Daoy (cell line): ENCODE measurements at places on chromosomes 13 and 19.

GRCh38 chr13:88704600-88705275 lies 1033.6 kb downstream of the SLITRK5 start:
- DNase-seq, result no peak

GRCh38 chr19:35228177-35228930 lies at the start of gene FAM187B:
TSS of gene FAM187B (minus strand) at chr19:35228739. CDS start at chr19:35228680, 59 bp downstream.
- DNase-seq, result no peak

GRCh38 chr19:44808463-44809371 lies at the start of gene BCAM:
TSS of gene BCAM (plus strand) at chr19:44809103. CDS start at chr19:44809125, 22 bp downstream.
- peak; percentile 79 for DNase-seq

DNA sequence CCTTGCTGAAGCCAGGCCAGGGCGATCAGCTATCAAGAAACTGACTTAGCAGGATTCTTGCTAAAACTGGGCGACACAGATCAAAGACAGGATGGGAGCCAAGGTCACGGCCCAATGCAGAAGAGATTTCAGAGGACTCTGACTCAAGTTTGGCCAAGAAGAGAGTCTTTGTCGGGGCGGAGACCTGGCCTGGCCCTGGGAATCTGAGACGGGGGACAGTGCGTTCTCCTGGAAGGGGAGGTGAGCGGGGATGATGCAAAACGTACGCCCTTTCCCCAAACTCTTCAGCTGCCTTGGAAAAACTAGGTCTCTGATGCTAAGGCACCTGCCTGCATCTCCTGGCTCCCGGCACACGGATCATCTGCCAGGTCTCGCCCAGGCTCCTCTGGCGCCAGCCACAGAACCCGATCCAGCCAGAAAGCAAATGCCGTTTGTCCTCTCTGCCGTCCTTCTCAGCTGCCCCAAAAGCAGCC lies 9.8 kb downstream of the MVB12A start:
- DNase-seq, result no peak

DNA sequence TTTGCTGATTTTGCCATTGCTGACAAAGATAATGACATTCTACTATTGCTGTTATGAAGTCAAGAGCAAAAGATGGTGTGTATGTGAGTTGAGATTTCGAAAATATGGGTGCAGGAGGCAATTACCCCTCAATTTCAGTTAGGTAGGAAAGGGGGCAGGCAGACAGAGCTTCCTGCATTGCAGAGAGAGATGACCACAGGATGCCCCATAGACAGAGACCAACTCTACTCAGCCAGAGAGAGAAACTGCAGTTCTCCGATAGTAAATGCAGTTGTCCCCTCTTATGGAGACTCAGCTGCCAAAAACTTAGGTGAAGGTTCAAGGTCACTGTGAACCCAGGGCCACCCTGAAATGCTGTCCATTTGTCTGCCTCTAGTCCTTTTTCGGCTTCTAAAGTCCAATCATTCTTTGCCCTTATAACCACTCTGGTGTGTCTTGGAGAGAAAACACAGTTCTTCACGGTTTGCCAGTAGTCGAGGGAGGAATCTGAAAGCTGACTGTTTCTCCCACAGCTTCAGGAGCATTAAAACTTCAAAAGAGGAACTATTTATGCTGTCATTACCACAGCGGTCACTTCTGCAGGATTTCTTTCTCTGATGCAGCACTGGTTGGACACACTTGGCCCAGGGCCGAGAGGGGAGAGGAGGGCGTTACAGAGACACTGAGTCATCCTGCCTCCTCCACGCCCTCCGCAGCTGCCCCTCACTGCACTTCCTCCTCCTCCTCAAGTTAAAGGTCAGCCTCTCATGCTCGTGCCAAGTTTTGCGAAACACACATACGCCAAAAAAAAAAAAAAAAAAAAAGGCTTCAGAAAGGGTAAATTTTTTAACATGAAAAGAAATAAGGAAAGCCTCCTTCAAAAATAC lies 264.3 kb downstream of the FOXO1 start:
- peak; percentile 94 for DNase-seq

DNA sequence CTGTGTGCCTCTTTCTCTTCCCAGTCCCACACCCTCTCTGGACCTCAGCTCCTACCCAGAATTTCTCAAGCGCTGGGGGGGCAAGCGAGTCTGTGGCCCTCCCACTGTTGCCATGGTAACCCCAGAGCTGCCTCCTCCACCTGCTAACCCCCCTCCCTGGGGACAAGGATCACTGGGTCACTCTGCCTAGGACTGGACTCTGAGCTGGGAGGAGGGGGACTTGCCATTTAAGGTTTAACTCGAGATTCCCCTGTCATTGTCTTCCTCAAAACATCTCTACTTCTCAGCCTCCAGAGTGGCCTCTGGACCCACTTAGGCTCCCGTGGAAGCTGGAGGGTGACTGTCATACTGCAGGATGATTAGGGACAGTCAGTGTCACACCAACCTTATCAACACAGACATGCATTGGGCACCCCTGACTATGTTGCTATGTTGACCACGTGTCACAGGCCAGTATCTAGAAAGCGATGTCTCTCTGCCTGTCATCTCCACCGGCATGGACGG lies 2.2 kb downstream of the PALM3 start:
- DNase-seq, result no peak

DNA sequence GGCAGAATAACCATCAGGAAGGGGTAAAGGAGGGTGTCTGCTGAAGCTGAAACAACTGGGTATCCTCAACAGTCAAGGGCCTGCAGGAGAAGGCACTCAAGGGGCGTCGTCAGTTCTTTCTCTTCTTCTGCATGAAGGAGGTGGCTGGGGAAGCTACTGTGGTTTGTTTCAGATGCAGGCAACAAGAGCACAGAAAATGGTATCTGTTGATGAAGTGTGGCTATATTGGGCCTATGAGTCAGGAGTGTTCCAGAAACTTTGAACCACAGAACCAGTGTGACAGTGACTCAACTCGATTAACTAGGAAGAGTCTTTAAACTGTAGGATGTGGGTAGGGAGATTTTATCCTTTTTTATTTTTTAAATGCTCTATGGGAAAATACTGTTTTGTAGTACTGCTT lies 686.3 kb downstream of the FGF9 start:
- DNase-seq, result peak; percentile 79

DNA sequence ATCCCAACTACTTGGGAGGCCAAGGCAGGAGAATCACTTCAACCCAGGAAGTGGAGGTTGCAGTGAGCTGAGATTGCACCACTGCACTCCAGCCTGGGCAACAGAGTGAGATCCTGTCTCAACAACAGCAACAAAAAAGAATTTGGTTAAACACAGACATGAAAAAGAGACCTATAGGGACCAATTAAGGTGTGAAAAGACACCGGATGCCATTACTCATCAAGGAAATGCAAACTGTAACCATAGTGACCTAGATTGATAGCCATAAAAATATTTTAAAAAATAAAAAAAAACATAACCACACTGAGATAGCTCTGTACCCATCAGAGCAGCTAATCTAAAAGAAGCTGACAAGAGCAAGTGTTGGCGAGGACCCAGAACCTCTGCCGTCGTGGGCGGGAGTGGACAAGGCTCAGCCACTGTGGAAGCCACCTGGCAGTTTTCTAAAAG lies 37.1 kb upstream of the ISYNA1 start:
- no peak for DNase-seq

DNA sequence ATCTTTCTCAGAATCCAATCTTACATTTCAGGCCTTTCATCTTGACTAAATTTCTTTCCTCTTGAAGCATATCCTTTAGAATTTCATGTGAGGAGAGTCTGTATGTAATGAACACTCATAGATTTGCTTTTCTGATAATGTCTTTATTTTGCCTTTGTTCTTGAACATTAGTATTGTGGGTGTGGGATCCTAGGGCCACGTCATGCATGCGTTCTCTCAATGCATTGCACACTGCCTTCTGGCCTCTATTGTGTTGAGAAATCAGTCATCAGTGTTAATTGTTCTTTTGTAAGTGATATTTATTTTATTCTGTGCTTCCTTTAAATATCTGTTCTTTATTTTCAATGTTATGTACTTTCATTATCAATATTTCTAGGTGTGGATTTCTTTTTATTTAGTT lies 364.9 kb downstream of the OXGR1 start:
- DNase-seq, result no peak

DNA sequence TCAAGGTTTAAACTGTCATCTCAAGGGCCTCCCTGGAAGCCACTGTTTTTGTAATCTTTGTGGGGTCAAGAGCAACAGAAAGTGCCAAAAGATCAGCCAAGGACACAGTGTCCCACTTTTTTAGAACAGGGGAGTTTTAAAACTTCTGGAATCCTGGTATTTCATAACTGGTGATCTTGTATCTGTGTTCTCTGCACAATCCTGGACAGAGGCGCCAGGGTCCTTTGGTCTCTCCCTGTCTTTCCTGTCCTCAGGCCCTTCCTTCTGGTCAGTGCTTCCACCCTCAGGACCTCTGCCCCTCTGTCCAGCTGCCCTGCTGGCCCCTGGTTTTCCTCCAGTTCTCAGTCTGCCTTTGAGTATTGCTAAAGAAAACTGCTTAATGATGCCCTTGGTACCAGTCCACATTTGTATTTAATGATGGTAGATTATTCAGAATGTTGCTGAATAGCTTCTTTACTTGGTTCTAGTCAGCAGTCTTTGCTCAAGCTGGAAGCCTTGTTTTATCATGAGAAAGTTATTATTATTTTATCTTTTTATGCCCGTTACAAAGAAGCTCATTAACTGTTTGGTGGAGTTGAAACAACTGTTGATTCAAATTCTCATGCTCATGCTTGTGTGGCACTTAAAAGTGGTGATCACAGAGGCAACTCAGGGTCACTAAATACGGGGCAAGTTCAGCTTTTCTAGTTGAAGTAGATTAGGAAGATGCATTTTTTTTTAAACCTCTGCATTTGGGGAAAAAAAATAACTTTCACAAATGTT lies 47.5 kb downstream of the WASF3 start:
- DNase-seq, result no peak

DNA sequence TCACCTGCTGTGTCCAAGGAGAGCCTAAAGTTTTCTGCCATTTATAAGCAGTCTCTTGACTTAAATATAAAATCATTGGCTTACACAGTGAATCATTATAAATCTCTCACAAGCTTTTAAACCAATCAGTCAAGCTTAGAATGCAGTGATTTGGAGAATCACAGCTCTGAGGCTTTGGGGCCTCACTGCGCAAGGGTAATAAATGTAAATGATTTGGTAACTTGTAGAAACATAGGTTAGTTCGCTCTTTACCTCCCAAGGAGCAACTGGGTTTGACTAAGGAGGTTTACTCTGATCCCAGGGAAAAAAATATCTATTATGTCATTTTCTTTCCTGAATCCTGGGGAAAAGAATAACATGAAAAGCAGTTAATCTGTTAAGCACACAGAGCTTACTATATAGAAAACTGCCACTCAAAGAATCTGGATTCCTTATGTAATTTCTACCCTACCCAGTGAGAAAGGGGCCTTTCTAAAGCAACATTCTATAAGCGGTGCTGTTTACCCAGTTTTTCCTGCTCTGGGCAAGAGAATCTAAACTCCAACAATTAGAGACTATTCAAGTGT lies 128.2 kb downstream of the MZT1 start:
- no peak for DNase-seq

GRCh38 chr13:62320129-62321108 lies 904.8 kb upstream of the PCDH20 start:
- DNase-seq, result peak; percentile 1

- no peak for DNase-seq
Observed at GRCh38 chr13:41547251-41548000, 90.1 kb downstream of the RGCC start.

GRCh38 chr13:109699628-109700071 lies 86.7 kb downstream of the IRS2 start:
- no peak for DNase-seq

DNA sequence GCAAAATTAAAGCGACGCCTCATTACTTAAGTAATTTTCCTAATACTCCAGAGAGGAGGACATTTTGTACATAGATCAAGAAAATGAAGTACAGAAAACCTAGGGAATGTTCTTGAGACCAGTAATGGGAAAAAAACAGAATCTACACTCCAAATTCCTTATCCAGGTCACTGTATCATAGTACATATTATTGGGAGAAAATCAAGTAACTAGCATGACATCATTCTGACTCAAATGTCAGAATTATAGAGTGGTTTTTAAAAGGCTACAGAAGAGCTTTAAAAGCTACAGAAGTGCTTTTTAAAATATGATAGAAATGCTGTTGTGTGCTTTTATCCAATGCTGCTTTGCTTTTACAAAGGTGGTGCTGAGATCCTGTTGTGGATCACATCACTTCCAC lies 86.3 kb upstream of the SLC15A1 start:
- DNase-seq, result no peak

DNA sequence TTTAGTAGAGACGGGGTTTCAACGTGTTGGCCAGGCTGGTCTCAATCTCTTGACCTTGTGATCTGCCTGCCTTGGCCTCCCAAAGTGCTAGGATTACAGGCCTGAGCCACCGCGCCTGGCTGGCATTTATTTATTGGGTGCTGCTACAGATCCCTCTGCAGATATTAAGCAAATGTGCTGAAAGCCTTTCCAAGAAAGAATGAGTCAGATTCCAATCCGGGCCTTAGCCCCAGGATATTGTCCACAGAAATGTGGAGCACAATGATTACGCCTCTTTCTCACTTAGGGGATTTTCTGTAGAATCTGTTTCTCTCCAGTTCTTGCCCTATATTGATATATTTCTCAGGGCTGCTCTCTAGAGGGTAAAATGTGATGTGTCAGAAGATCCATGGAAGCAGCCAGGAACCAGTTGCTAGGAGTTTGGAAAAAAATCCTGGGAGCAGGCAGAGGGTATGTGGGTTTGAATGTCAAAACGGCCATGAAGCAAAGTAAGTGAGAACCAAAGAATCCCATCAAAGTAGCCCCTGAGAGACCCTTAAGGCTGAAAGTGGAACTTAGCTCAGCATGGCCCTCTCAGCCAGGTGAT lies 24.8 kb upstream of the IGFL4 start:
- DNase-seq, result peak; percentile 65

- no peak for DNase-seq
Observed at GRCh38 chr13:51235186-51235585, 13.0 kb downstream of the FAM124A start.

- no peak for DNase-seq
Observed at GRCh38 chr19:6491802-6492592, 10.1 kb downstream of the TUBB4A start.

DNA sequence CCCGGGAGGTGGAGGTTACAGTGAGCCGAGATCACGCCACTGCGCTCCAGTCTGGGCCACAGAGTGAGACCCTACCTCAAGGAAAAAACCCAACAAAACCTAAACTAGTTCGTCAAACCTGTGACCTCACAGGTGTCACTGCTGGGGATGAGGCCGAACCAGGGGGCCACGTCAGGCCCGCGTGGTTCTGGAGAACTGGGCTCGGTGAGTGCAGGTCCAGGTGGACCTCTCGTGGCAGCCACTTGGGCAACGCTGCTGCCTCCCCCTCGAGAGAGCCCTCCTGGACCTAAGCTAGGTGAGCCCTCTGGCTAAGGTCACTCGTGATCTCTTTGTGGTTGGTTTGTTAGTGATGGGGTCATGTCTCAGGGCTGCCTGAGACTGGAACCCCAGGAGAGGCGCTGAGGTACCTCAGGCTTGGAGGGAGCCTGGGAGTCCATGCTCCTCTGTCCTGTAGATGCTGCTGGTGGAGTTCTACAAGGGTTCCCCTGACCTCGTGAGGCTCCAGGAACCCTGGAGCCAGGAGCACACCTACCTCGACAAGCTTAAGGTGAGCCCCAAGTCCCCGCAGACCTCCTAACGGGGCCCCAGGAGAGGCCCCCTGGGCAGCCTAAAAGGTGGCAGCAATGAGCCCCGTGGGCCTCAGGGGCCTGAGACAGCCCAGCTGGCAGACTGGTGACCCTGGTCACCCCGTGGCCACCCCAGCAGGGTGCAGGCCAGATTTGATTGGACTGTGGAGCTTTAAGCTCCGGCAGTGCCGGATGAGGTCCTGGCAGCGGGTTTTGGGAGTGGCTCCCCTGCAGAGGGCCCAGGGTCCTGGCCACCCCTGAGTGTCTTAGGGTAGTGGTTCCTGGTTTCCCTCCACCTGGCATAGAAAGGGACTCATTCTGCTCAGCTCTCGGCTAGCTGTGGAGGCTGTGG lies 15.6 kb downstream of the MPND start:
- DNase-seq, result no peak

GRCh38 chr19:56933014-56933705 lies 92.6 kb upstream of the PEG3 start:
- no peak for DNase-seq
